Naive thymus-derived CD8-positive, alpha-beta T cell (primary cell): ENCODE measurements at places on chromosomes 12 and 14. TPM values are rescaled to one million over a fixed set of nuclear protein-coding genes. Genes with fewer than 3 reads are reported as not detected.

GRCh38 chr14:54570631-54571415 lies 3.9 kb downstream of the SAMD4A start:
- H3K27me3 ChIP-seq = peaks cover 20% of the 10 kb centered on the region
- no peak overlapping the region for H3K4me3 ChIP-seq
- H3K27ac ChIP-seq = no peak overlapping the region
- no peaks in the 10 kb centered on the region for H3K36me3 ChIP-seq
- no peak for DNase-seq

DNA sequence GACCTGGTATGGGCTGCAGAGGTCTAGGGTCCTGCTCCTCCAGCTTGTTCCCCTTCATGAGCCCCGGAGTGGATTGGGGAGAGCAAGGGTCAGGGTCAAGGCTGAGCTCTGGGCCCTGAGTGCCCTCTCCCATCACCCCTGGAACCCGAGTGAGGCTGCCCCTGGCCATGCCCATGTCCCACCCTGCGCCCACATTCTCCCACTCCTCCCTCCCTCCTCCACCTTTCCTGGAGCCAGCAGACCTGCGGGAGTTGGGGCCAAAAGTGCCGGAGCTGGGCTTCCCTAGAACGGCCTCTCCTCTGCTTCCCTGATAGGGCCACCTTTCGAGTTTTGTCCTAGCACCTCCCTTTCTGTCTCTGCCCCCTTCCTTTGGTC lies 590 bp downstream of the SCNN1A start:
- no peaks in the 10 kb centered on the region for H3K27me3 ChIP-seq
- no peak overlapping the region for H3K4me3 ChIP-seq
- peaks cover 24% of the 10 kb centered on the region for H3K4me1 ChIP-seq
- no peak for DNase-seq

GRCh38 chr14:53735916-53736315 lies 220.7 kb downstream of the BMP4 start:
- H3K36me3 ChIP-seq = no peaks in the 10 kb centered on the region
- H3K4me3 ChIP-seq = no peak overlapping the region
- H3K27ac ChIP-seq = no peak overlapping the region
- DNase-seq = no peak

DNA sequence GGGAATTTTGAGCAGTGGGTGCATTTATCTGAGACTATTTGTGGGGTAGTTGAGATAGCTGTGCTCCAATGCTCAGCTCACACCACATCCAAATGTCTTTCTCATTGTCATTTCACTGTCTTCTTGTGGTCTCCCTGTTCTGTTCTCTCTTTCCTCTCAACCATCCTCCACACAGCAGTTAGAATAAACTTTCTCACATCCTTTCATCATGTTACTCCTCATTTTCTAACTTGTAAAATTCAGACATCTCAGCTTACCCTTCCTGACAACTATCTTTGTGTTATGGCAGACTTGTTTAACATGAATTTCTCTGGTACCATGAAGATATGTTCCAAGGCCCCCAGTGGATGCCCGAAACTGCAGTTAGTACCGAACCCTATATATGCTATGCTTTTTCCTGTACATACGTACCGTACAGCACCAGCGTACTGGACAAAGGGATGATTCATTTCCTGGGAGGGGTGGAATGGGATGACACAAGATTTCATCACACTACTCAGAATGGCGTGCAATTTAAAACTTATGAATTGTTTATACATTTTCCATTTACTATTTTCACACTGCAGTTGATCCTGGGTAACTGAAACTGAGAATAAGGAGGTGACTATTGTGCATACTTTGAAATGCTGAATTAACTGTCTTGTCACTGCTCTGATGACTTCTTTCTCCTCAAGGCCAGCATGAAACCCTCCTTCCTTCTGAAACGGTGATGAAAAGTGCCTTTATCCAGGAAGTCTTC lies 177.1 kb upstream of the SLC38A2 start:
- H3K4me1 ChIP-seq = peaks cover 33% of the 10 kb centered on the region
- no peak overlapping the region for H3K27ac ChIP-seq
- no peaks in the 10 kb centered on the region for H3K27me3 ChIP-seq
- no peak overlapping the region for H3K4me3 ChIP-seq
- H3K36me3 ChIP-seq = no peaks in the 10 kb centered on the region

DNA sequence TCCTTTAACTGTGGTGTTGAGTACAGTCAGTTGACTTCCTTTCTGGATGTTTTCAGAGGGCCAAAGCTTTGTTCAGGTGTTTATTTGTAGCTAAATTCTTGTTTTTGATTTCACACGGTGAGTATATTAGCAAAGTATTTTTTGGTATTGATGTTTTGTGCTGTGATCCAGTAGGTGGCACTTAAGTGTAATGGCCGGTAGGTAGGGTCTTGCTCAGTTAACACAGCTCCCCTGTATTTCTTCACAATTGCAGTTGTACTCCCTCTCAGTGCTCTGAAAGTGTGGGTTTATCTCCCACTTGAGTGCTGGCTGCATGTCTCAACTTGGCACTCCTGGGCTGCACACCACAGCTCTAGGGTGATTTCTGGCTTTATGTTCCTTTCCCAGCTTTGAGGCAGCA lies 339.5 kb downstream of the AEBP2 start:
- no peaks in the 10 kb centered on the region for H3K4me1 ChIP-seq
- H3K4me3 ChIP-seq = no peak overlapping the region
- H3K36me3 ChIP-seq = peaks cover 6% of the 10 kb centered on the region
- no peak for DNase-seq
- H3K27ac ChIP-seq = no peak overlapping the region

DNA sequence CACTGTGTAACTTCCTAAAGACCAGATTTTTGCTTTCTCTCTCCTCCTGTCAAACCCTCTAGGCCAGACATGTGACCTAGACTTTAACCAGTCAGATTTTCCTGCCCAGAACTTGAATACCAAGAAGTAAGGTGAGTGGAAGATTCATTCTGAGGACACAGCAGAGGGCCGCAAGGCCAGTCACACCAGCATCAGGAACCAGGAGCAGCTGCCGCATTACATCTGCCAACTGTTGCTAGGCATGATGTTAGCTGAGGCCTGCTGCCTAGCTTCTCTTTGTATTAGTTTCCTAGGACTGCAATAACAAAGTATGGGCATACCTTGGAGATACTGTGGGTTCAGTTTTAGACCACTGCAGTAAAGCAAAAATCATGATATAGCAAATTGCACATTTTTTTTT lies 101.9 kb upstream of the BMP4 start:
- no peak for DNase-seq
- H3K27ac ChIP-seq = no peak overlapping the region
- no peaks in the 10 kb centered on the region for H3K36me3 ChIP-seq
- H3K4me3 ChIP-seq = no peak overlapping the region
- peaks cover 1% of the 10 kb centered on the region for H3K27me3 ChIP-seq
- no peaks in the 10 kb centered on the region for H3K4me1 ChIP-seq

- peaks cover 11% of the 10 kb centered on the region for H3K27me3 ChIP-seq
- no peak overlapping the region for H3K4me3 ChIP-seq
- H3K36me3 ChIP-seq = peaks cover 15% of the 10 kb centered on the region
- DNase-seq = no peak
- H3K4me1 ChIP-seq = no peaks in the 10 kb centered on the region
Observed at GRCh38 chr12:118436002-118436730, 59.8 kb downstream of the SUDS3 start.

The FOXG1 gene
- total RNA-seq = not detected

DNA sequence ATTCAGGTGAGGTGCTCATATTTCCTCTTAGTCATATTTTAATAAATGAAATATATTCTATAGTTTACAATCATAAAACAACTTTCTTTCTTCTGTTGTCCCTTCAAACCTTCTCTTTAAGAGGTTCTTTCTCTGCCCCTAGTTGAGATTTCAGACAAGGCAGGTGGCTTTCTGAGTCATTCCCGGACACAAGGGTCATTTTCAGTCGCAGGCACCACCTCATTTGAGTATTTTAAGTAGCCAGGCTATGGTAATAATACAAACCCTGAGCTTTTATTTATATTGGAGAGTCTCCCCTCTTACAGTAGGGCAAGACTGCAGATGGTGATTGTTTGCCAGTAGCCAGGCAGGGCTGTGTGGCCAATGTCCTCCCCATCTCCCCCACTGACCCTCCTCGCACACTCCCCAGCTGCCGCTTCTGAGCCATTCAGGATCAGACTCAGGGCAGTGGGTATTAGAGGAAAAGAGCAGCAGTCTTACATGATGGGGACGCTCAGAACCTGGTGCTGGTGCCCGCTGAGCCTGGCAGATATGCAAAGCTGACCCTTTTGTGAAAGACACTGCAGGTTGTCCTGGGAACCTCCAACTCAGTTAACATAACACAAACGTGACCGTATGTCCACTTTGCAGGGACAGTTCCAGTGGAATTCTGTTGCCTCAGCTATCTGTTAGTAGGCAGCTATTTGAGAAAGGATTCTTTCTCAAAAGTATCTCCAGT lies 101.1 kb upstream of the BCL2L14 start:
- no peak overlapping the region for H3K4me3 ChIP-seq
- no peak overlapping the region for H3K27ac ChIP-seq
- H3K27me3 ChIP-seq = peaks cover 2% of the 10 kb centered on the region
- no peak for DNase-seq
- H3K36me3 ChIP-seq = no peaks in the 10 kb centered on the region
- peaks cover 3% of the 10 kb centered on the region for H3K4me1 ChIP-seq

GRCh38 chr14:52271538-52271937 lies 4.0 kb downstream of the PTGDR start:
- H3K36me3 ChIP-seq = no peaks in the 10 kb centered on the region
- no peak for DNase-seq
- no peak overlapping the region for H3K4me3 ChIP-seq
- no peak overlapping the region for H3K27ac ChIP-seq

DNA sequence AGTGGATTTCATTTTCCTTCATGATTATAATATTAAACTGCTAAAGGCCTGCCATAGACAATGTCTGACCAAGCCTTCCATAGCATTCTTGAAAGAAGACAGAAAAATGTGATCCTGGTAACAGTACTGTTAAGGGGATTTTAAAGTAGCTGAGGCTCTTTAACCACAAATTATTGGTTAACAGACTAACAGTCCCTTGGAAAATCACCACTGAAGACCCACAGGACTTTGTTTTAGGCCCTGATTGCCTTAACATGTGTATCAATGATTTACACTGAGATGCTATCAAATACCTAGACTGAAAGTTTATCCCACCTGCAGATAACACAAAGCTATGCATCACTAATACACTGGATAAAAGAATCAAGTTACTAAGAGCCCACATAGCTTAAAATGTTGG lies 6.0 kb downstream of the KRT79 start:
- H3K27me3 ChIP-seq = no peaks in the 10 kb centered on the region
- H3K36me3 ChIP-seq = no peaks in the 10 kb centered on the region
- H3K27ac ChIP-seq = no peak overlapping the region
- H3K4me3 ChIP-seq = no peak overlapping the region

- H3K36me3 ChIP-seq = no peaks in the 10 kb centered on the region
- H3K4me1 ChIP-seq = no peaks in the 10 kb centered on the region
- no peak for DNase-seq
- no peaks in the 10 kb centered on the region for H3K27me3 ChIP-seq
- no peak overlapping the region for H3K4me3 ChIP-seq
Observed at GRCh38 chr14:104244221-104245011, 106.0 kb downstream of the KIF26A start.

DNA sequence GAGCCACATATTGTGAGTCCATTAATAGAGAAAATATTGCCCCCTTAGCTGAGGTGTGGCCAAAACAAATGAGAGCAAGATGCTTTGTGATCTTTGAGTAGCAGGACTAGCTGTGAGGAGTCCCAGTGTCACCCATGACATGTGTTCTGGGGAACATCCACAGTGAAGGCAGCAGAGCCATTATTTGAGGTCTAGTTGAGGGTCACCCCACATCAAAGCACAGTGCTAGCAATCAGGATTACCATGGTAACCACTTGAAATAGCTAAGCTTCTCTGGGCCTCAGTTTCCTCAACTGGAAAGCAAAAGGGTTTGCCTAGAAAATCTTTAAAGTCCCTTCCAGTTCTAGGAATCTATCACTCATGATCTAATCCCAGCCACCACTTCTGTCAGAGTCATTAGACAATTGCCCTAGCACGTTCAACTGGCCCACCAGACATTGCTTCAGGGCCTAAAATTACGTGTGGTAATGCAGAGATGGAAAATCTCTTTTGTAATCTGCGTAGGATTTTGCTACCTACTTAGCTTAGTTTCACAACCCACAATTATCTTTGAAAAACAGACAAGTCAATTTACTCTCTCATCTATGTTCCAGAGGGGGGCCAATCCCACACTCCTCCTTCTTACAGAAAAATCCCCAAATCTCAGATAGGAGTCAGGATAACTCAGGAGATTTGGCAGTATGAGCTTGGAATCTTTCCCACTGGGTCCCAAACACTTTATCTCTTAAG lies 251.2 kb upstream of the EGLN3 start:
- H3K36me3 ChIP-seq = no peaks in the 10 kb centered on the region
- no peaks in the 10 kb centered on the region for H3K4me1 ChIP-seq
- no peak overlapping the region for H3K4me3 ChIP-seq
- H3K27ac ChIP-seq = no peak overlapping the region
- peaks cover 29% of the 10 kb centered on the region for H3K27me3 ChIP-seq
- DNase-seq = no peak

The CLEC9A gene
- not detected for total RNA-seq

The DBX2 gene
- not detected for total RNA-seq

DNA sequence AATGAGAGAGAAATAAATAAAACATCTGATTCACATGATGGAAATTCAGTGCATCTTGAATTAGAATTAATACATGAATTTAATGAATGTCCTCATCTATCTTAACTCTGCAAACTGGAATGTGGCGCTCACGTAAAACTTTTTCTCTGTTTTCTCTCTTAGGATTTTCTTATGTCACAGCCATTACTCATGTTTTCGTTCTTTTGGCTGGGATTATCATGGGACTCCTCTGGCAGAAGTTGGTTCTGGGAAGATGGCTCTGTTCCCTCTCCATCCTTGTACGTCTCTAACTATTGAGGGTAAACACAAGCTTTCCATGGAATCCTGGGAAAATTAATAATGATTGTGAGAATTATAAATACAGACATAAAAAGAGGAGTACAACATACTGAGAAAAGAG lies 5.0 kb downstream of the CLEC12B start:
- no peaks in the 10 kb centered on the region for H3K4me1 ChIP-seq
- H3K27ac ChIP-seq = no peak overlapping the region
- H3K36me3 ChIP-seq = no peaks in the 10 kb centered on the region
- no peak overlapping the region for H3K4me3 ChIP-seq
- no peak for DNase-seq
- peaks cover 8% of the 10 kb centered on the region for H3K27me3 ChIP-seq

GRCh38 chr12:39620659-39621658 lies 1.4 kb upstream of the ABCD2 start:
- H3K27ac ChIP-seq = no peak overlapping the region
- H3K4me3 ChIP-seq = no peak overlapping the region
- H3K27me3 ChIP-seq = no peaks in the 10 kb centered on the region
- H3K36me3 ChIP-seq = peaks cover 4% of the 10 kb centered on the region
- DNase-seq = peak; percentile 49
